Activated CD8-positive, alpha-beta memory T cell treated with anti-CD3 and anti-CD28 coated beads, Interleukin-2, amount 10 ng/mL, durations not matched to agents 7 days and 5 days (primary cell): ENCODE measurements at places on chromosomes 4 and X.
A peak's percentile ranks its signal among the peaks of the same experiment; 100 is the strongest.

DNA sequence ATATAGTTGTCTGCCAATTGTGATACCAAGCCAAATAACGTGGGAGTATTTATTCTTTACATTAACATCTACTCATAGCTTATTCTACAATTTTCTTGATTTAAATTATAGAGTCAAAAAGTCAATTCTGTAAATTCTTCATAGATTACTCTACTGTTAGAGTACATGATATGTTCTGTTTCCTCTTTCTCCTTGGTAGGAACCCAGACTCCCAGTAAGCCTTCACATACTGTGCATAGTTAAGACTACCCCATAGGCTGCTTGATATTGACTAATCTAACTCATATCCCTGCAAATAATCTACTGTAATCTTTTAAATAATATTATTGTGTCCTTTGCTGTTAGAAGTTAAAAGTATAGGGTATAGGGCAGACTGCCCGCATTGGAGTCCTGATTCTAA is 35.4 kb downstream of the BANK1 start:
- no peak for DNase-seq

DNA sequence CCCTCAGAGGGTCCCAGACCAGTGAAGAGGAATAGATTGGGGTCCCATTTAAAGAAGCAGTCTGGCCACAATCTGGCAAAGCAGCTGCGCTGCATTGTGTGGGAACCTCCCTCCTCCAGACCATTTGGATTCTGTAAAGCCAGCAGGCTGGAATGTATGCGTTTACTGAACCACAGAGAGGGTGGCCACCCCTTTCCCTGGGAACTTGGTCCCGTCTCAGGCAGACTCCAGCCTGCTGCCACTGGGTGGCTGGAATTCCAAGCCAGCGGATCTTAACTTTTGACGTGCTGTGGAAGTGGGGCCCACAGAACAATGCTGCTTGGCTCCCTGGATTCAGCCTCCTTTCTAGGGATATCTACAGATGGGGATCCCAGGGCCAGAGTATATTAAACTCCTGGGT is 307.2 kb downstream of the DACH2 start:
- no peak for DNase-seq

- DNase-seq = no peak
Measured at GRCh38 chr4:102180046-102180445, 165.2 kb downstream of the SLC39A8 start.

- DNase-seq = no peak
Measured at GRCh38 chr4:8390577-8390976, 49.9 kb downstream of the ACOX3 start.

DNA sequence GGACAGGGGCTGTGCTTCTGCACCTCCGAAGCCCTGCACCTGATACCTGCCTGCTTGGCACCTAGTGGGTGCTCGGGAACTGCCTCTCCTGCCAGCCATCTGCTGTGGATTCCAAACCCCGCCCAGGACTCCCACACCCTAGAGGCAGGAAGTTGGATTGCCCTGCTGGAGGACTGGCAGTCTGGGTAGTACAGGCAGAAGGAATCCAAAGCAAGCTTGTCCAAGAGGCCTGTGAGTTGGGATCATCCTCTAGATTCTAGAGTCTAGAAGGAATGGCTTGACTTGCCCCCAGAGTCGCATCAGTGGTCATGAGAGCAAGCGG is 64.6 kb upstream of the MTM1 start:
- DNase-seq = no peak

DNA sequence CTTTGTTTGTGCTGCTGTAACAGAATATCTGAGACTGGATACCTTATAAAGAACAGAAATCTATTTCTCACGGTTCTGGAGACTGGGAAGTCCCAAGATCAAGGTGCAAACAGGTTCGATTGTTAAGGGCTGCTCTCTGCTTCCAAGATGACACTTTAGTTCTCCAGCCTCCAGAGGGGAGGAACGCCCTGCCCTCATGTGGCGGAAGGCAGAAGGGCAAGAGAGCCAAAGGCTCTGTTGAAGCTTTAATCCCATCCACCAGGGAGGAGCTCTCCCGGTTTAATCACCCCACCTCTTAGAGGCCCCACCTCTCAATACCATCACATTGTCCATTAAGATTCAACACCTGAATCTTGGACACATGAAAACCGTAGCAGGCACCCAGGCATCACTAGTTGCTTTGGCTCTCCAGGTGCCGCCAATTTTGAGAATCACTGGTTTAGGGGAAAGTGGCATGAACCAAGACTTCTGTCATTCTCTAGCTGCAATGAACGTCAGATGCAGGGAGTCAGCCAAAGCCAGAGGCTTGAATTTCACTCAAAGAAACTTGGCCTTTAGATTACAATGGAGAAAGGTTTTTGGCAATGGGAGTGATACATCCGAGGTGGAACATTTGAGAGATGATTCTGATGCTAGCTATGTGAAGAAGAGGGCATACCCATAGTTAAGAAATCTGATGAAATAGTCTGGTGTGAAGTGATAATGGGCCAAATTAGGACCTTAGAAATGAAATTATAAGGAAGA is 15.7 kb downstream of the FHL1 start:
- peak; percentile 63 for DNase-seq

GRCh38 chrX:479273-479981 is 92.7 kb upstream of the PPP2R3B start:
- no peak for DNase-seq

DNA sequence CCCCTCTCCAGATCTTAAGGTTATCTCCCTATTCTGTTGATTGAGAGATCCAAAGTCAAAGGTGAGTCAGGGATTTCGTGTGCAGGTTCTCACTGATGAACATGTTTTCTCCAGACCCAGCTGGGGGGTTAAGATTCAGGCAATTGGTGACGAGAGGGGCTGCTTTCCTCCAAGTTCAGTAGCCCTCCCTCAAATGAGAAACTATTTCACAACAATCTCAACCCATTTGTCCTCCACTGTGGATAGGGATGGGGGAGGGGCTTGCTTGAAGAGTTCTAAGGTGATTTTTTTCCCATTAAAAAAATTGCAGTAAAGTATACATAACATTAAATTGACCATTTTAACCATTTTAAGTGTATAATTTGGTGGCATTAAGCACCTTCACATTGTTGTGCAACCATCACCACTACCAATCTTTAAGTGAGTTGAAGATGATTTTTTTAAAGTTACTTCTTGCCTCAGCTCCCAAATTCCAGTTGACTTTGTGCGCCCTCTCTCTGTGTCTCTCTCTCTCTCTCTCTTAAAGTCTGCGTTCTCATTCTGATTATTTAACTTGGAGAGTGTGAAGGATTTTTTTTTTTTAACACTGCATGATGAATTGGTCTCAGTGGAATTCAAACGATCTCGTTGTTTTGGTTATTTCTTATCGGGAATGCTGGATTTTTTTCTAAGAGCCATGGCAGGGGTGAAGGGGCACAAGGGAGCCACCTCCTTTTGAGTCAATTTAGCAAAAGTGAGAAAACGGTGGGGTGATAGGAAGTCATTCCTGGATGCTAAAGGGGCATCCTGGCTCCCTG is 175.9 kb downstream of the SHROOM3 start:
- DNase-seq = no peak

GRCh38 chrX:2283111-2283859 is 217.5 kb downstream of the DHRSX start:
- DNase-seq = no peak

DNA sequence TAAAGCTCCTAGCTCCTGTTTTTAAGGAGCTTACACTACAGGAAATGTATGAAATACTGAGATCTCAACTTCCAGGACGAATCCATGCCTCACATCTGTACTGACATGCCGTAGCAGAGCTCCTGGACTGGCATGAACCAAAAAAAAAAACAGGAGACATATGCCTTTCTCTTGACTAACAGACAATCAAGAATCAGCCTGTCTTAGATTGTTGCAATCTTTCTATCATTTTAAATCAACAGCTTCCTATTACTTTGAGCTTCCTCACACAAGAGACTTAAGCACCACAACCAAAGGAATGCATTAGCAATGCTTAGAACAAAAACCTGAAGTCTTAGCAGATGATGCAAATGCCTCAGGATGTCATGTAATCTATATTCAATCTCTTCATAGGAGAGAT is 34.7 kb upstream of the AREG start:
- no peak for DNase-seq

GRCh38 chr4:10259976-10260375 is 143.4 kb upstream of the WDR1 start:
- DNase-seq = no peak

GRCh38 chr4:186132577-186133242 is 28.2 kb downstream of the FAM149A start:
- no peak for DNase-seq

GRCh38 chrX:11641349-11642065 is 24.2 kb downstream of the ARHGAP6 start:
- DNase-seq = no peak

DNA sequence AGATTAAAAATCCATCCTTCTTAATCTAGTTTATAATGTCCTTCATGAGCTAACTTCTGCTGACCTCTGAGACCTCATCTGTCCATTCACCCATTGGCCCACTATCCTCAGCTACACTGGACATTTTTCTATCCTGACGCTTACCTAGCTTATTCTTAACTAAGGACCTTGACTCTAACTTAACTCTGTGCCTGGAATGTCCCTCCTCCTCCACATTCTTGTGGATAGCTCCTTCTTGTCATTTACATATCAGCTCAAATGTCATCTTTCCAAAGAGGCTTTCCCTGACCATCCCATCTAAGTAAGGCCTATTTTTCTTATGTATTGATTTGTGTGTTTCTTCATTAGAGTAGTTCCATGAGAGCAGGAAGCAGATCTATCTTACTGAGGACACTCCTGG is 54.7 kb downstream of the ATXN3L start:
- DNase-seq = no peak

GRCh38 chr4:956531-957230 is 16.7 kb downstream of the DGKQ start:
- no peak for DNase-seq

- no peak for DNase-seq
Measured at GRCh38 chr4:165621983-165622382, 243.2 kb downstream of the CPE start.

DNA sequence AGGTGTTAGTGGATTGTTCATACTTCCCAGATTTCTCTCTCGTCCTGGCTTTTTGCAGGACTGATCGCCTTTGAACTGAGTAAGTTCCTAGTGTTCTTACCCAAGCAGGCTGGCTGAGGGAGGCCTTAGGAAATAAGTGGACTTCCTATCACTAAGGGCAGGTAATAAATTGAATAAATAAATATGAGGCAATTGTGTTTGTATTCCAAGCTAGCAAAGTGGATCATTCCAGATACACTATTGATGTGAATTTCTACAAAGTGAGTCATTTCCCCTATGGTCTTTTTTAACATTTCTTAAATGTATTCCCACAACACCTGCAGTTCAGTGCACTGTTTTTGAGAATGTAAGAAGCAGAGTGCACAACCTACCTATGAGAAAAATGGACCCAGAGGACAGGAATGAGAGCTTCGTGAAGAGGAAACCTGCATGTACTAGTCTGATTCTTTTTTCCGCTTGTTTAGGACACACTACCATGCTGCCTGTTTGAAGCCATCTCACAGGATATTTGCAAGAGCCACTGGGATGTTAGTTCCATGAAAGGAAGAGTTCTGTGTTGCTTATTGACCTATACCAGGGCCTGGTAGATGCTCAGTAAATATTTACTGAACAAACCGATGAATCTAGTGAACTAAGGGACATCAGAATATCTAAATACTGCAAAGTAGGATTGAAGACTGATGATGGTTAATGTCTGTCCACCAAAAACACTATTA is 29.0 kb upstream of the SMAD1 start:
- DNase-seq = no peak

GRCh38 chr4:183323295-183323694 is 1.1 kb upstream of the CLDN24 start:
- DNase-seq = no peak

GRCh38 chr4:144494280-144494679 is 151.7 kb upstream of the HHIP start:
- no peak for DNase-seq

DNA sequence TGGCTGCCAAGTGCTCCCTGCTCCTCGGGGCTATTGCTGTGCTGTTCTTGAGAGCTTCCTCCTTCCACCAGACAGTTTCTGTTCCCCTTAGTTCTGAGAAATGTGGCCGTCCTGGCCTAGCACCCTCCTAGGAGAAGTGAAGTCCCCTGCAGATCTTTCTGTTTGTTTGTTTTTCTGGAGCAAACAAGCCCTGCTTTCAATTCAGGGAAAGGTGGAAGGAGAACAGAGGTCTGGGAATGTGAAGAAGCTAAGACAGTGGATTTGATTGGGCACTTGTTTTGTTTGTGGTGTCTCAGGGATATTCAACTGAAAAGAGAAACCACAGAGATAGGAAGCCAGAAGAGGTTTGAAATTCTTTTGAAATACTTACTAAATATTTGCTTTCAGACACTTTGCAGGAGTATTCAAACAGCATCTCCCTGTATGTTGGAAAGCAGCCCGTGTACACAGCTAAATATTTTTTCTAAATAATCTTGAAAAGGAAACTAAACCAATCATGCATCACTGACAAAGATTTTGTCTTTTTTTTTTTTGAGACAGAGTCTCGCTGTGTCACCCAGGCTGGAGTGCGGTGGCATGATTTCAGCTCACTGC is 36.5 kb upstream of the PPM1K start:
- DNase-seq = peak; percentile 69

DNA sequence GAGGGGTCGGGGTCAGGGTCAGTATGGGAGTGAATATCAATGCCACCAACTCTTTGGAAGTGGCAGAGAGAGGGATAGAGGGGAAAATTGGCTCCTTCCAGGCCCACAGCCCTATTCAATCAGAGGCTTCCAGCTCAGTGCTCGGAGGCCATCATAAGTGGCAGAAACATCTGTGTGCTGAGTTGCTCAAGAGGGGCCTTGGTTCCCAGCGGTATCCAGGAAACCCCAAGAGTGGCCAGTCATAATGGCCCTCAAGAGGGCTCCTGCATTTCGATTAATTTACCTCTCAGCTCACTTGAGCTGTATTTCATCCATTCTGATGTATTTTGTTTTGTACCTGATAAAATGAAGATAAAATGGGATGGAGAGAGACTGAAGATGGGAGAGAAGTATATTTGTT is 154.3 kb upstream of the EOLA2 start:
- no peak for DNase-seq

- DNase-seq = no peak
Measured at GRCh38 chr4:54517781-54518444, 139.8 kb upstream of the KIT start.

DNA sequence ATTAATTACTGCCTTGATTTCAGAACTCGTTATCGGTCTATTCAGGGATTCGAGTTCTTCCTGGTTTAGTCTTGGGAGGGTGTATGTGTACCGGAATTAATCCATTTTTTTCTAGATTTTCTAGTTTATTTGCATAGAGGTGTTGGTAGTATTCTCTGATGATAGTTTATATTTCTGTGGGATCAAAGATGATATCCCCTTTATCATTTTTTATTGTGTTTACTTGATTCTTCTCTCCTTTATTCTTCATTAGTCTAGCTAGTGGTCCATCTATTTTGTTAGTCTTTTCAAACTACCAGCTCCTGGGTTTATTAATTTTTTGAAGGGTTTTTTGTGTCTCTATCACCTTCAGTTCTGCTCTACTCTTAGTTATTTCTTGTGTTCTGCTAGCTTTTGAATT is 32.1 kb downstream of the CDX4 start:
- DNase-seq = no peak

- no peak for DNase-seq
Measured at GRCh38 chr4:24053934-24054333, 164.1 kb upstream of the PPARGC1A start.
